ENCODE measurements at places on chromosomes 1 and 21.
A peak's percentile ranks its signal among the peaks of the same experiment; 100 is the strongest.

DNA sequence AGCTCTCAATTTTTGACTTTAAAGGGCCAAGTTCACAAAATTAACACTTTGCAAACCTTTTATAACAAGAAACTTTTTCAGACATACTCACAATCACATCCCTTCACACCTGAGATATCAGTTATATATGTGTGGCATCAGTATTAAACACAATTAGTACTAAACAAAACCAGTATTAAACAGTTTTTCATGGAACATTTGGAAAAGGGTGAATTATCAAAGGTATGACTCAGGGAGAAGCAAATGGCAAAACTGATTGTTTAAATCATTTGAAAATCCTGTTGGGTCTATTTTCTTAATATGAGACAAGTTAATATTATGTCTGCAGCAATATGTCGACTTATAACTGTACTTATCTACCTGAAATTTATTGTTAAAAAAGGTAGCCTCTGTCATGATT lies 587.3 kb downstream of the NEGR1 start:
- no peak for DNase-seq

DNA sequence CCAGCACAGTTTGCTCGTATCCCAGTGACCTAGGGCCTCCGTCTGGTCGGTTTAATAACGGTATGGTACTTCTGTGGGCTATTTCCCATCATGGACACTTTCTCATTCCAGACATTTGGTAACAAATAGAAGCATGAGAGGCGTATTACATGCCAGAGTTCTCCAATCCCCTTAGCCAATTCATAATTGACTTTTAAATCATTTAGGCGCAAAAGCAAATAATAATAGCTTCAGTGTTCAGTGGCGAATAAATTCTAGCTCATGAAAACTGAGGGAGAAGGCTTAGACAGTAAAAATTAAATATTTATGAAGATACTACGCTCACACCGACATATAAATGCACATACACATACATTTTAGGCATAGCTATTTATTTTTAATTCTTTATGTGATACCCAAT lies 50.6 kb downstream of the CD247 start:
- no peak for DNase-seq

DNA sequence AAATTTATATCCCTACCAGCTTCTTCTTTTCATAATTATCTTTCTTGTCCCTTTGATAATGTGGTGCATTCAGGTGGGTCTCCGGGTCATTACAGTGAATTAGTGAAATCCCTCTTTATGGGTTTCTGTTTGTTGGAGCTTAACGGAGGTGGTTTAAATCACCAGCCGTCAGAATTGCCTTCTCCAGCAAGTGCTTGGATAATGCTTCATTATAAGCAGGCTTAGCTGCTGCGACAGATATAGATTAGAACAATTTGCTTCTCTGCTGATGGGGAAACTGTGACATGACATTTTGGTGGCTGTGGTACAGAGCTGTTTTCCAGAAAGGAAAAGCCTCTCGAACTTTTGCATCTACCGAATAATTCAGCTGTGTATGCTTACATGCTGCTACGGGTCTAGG lies 56.9 kb downstream of the KAZN start:
- DNase-seq, result no peak

DNA sequence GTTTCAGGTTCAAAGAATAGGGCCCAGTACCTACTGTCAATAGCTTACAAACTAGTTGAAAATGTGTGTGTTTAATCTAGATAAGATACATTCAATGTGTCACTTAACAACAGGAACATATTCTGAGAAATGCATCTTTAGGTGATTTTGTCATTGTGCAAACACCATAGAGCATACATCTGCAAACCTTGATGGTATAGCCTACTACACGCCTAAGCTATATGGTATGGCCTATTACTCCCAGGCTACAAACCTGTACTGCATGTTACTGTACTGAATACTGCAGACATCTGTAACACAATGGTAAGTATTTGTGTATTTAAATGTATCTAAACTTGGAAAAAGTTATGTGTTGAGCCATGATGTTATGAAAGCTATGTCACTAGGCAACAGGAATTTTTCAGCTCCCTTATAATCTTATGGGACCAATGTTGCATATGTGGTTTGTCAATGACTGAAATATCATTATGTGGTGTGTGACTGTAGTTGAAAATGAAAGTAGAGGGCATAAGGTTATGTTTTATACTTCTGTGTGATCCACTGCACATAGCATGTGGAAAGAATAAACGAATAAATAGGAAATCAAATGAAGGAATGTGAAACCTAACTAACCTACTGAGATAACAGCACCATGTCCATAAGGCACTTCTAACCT lies 129.0 kb upstream of the CAMK1G start:
- DNase-seq, result no peak

- no peak for DNase-seq
Observed at GRCh38 chr1:112696578-112697314, 10.2 kb downstream of the RHOC start.

- DNase-seq, result no peak
Observed at GRCh38 chr1:247961791-247962190, 3.2 kb upstream of the OR2AK2 start.

DNA sequence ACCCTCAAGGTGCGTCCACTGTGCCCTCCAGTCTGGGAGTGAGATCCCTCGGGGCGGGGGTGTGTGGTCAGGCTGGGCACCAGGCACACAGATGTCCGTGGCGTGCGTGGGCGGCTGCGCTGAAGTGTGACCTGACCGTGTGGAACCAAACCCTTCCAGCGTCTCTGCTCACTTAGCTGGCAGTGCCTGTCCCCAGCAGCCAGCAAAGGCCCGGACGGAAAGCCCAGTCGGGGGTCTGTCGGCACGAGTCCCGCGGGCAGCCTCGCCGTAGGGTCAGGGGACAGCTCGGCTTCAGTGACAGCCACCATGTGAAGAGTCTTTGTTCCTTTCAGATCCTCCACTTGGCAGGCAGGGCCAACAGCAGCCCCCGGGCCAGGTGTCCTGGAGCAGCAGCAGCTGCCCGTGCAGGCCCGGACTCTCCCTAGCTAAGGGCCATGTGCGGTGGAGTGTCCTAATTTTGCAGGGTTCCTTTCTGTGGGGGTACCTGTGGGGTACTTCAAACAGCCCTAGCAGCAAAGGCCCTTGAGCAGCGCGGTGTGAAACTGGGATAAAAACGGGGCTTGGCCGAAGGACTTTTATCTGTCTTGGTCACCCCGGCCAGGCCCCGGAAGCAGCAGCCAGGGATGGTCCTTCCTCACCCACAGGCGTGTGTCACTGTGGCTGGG lies 11.6 kb downstream of the TTLL10 start:
- DNase-seq, result no peak

- peak; percentile 37 for DNase-seq
Observed at GRCh38 chr21:26127918-26128317, 42.7 kb downstream of the APP start.

GRCh38 chr1:236067854-236068454 lies 3.1 kb upstream of the NID1 start:
- peak; percentile 74 for DNase-seq

- no peak for DNase-seq
Observed at GRCh38 chr1:17630986-17631385, 91.5 kb downstream of the ARHGEF10L start.

- DNase-seq, result peak; percentile 84
Observed at GRCh38 chr1:44616991-44617702, 57.1 kb downstream of the TMEM53 start.

DNA sequence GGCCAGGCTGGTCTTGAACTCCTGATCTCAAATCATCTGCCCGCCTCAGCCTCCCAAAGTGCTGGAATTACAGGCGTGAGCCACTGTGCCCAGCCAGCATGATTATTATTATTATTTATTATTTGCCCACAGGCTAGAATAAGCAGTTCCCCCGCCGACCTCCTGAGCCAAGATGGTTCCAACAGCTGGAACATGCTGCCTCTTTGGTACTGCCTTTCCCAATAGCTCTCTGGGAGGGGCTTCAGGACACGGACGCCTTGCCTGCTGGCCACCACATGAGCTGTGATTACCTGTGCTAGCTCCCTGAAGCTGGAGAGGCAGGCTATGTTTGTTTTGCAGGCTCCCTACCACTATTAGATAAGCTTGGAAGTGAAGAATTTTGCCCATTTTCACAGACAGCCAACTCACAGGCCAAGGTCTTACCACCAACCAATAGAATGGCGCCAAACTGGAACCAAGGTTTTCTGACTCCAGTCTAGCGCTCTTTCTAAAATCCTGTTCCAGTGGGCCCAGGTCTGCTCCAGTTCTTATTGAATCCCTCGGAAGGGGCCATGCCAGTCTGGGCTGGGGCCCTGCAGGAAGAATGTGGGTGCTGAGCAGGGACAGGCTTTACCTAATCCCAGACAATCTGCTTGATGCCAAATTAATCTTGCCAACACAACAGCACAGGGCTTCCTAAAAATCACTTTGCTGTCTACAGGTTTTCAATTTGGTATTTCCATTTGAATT lies 2.1 kb upstream of the GPR61 start:
- DNase-seq, result no peak

DNA sequence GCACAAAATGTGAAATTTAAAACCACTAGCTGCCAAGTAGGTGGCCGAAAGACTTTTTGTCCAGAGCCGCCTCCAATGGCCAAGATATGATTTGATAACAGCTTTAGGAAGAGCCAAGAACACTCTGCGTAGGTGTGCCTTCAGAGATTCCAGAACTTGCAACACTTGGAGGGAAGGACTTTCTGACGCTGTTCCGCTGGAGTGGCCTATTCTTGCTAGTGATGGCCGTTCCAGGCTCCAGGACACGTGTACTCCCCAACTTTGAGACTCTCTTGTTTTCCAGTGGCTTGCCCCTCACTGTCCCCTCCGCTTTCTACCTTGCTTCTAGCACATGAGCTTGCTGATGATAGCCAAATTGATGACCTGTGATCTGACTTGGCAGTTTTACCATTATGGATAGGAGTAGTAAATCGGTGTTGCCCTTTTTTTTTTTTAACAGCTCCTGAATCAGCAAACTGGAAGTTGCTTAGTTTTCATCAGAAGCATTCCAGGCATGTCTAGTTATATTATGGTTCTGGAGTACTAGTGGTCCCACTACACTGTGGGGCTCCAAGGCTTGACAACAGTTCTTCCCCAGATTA lies 1.0 kb downstream of the PRDX6 start:
- peak; percentile 51 for DNase-seq

GRCh38 chr1:183061194-183061593 lies 38.0 kb downstream of the LAMC1 start:
- no peak for DNase-seq

GRCh38 chr1:240190881-240191401 lies 99.3 kb downstream of the FMN2 start:
- peak; percentile 59 for DNase-seq

DNA sequence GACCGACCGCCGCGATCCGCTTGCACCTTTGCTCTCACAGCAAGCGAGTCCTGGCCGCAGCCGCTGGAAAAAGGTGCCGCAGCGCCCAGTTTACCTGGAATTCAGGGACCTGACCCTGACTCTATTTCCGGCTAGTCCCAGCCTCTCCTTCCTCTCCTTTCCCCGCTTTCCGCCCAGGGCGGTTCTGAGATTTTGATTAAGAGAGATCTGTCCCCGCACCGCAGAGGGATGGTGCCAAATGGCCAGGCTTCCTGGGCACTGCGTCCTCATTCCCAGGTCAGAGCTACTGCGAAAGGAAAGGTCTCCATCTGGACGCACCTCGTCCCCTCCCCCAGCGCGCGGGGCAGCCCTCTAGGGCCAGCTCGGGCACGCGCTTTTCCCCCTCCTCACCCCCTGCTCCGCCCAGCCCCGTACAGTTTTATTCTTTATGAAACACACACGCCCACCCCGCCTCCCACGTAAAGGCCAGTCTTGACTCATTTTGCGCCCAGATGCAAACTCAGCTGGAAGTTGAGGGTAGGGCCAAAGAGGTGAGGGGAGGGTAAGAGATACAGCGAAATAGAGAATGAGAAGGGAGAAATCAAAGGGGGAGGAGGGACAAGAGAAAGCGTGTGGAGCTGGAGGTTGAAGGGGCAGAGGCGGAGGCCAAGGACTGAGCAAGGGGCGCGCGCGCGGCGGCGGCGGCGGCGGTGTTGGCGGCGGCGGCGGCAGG lies 411.8 kb upstream of the ESRRG start:
- no peak for DNase-seq

DNA sequence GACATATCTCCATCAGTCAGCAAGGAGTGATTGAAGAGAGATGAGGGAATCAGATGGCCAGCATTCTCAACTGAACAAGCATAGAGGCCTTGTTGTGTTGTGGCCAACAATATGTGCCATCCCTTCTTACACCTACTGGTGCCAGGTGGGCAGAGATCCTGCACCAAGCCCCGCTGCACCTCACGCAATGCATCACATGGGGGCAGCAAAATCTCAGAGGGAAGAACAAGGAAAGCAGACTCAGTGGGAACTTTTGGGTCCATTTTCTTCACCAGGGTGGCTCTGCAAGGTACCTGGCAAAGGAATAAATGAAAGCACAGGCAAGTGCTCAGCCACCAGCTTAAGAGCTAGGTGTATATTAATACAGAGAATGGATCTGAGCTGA lies 33.2 kb downstream of the HSD3B2 start:
- no peak for DNase-seq

- no peak for DNase-seq
Observed at GRCh38 chr1:100746542-100746932, 27.0 kb downstream of the VCAM1 start.

- no peak for DNase-seq
Observed at GRCh38 chr1:17093822-17094393, 25.3 kb downstream of the PADI2 start.

- no peak for DNase-seq
Observed at GRCh38 chr1:43947061-43947873, 517 bp downstream of the IPO13 start.
